ENCODE measurements at places on chromosomes 7 and 10.

- DNase-seq: no peak
Observed at GRCh38 chr7:47661051-47661714, 79.3 kb upstream of the TNS3 start.

DNA sequence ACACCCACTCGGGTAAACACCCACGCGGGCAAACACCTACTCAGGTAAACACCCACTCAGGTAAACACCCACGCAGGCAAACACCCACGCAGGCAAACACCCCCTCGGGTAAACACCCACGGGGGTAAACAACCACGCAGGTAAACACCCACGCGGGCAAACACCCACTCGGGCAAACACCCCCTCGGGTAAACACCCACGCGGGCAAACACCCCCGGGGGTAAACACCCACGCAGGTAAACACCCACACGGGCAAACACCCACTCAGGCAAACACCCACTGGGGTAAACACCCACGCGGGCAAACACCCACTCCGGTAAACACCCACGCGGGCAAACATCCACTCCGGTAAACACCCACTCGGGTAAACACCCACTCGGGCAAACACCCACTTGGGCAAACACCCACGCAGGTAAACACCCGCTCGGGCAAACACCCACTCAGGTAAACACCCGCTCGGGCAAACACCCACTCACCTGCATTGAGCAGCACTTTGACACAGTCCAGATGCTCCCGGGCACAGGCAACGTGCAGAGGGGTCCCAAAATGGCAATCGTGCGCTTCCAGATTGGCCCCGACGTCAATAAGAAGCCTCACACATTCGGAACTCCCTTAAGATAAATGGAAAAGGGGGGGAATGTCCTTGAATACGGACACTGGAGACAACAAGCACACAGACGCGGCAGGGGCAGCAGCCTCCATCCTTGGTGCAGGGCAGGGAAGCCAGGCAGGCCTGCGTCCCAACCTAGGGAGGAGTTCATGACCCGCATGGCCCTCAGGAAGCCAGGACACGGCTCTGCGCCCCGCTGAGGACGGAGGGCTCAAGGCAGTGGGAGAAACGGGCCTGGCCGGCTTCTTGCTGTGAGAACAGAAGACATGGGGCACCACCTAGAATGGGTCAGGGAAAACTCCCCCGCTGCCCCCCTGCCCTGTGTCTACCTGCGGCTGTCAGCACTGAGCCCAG lies 17.6 kb downstream of the ASB13 start:
- no peak for DNase-seq

DNA sequence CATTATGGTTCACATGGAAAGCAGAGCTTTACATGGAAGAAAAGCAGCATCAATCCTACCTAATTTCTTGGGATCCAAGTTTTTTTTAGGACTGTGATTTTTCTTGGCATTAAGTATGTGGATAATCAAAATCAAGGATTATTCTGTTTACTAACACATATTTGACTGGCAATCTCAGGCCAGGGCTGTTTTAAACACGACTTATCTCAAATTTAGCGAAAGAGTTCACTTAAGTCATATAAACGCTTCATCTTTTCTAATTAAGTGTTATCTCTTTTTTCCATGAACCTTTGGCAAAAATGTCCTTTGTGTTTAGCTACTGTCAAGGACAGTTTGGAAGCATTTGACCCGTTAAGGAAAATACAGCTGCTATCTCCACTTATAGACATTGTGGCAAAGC lies 92.0 kb downstream of the GNAI1 start:
- no peak for DNase-seq

DNA sequence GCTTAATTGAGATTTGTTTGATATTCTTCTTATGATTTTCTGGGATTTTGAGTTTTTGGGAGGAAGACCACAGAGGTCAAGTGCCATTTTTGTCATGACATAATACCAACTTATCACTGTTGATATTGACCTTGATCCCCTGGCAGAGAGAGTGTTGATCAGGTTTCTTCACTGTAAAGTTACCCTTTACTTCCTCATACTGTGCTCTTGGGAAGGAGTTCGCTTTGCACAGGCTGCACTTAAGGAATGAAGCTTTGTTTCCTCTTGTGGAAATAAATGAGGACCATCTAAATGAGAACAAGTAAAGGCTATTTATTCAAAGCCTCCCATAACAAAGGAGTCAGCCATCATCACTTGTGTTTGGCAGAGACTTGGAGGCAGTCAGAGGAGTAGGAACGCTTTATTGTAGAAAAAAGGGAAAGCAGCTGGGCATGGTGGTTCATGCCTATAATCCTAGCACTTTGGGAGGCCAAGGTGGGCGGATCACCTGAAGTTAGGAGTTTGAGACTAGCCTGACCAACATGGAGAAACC lies 16.1 kb downstream of the ST7 start:
- no peak for DNase-seq

- no peak for DNase-seq
Observed at GRCh38 chr10:13684252-13684791, 97.6 kb downstream of the PRPF18 start.

- DNase-seq: peak; percentile 97
Observed at GRCh38 chr10:119306514-119306951, 99.2 kb downstream of the GRK5 start.

GRCh38 chr10:35352512-35352911 lies 16.2 kb downstream of the CCNY start:
- no peak for DNase-seq

GRCh38 chr10:31061941-31062340 lies 30.3 kb upstream of the ZNF438 start:
- DNase-seq: no peak
